ENCODE measurements at places on chromosomes 4 and X.

DNA sequence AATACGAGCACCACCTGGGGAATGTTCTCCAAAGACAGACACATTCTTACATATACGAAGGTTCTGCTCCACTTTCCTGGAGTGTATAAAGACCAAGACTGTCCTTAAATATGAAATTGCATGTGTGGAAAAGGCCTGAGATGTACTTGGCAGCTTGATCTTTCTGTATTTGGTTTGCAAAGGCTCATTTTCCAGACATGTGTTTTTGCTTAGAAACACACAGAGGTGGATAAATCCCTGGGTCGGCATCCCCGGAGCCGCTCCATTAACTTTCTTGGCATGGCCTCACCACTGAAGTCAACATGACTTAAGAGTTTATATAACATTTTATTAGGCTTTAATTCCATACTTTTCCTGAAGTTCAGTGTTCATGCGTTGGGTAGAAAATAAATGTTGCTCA lies 239.4 kb downstream of the LDB2 start:
- no peak for DNase-seq

DNA sequence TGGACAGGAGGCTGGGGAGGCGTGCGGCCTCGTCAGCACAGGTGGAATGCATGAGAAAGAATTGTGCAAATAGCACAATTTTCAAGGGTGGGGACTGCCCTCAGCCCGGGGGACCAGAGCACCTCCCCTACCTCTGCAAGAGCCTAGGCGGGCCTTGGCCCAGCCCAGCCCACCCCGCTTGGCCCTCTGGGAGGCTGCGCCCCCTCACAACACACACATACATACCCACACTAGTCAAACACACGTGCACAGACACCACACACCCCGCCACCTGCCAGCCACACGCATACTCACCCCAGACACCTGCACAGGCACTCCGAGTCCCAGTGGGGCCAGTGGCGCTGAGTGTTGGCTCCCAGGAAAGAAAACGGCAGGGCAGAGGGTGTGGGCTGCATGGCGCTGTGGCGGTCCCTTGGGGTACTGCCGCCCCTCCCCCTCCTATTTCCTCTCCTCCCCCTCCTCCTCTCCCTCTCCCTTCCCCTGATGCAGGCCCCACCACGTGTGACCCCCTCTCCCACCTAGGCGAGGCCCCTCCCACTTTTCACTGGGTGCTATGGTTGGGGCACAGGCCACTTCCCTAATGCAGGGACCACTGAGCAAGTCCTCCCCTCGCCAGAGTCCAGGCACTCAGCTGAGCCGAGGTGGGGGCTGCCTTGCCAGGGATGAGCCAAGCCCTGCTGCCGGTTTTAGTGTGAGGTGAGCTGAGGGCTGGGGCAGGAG lies 84.5 kb downstream of the FAM53A start:
- DNase-seq: no peak

GRCh38 chrX:53449632-53450031 lies 15.5 kb upstream of the HSD17B10 start:
- no peak for DNase-seq

DNA sequence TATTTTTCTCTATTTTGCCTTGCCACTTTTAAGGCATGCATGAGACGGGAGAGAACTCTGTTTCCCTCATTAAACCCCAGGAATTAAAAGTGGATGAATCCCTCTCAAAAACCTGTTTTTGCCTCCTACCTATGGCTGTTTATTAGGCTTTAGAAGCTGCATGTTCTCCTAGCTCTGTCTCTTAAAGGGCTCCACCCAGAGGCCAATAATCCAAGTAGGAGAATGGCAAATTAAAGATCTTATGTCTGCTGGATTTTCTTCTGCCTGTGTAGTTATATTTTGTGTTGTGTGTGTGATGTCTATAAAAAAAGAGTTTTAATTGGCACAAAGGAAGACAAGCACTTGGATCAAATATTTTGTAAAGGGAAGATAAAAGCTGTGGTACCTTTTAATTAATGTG lies 32.4 kb downstream of the MAGEC1 start:
- no peak for DNase-seq

DNA sequence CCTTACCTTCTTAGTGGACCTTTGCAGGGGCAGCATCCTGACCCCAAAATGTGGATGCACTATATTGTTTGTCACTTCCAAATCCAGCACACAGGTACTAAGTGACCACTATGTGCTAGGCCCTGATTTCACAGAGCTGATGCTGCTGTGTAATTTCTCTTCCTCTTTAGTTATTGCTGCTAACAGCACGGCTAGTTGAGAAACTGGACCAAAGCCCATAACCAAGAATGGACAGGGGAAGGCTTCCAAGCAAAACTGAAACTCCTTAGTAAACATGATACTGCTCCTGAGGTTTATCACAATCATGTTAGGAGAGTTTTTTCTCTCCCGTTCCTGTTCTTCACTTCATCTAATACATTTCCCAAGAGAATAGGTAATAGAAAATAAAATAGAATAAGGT lies 172.9 kb upstream of the TTC29 start:
- no peak for DNase-seq

Data from GM04503 (cell line).